ENCODE measurements at places on chromosomes 11 and 22. TPM values are rescaled to one million over a fixed set of nuclear protein-coding genes. Genes with fewer than 3 reads are reported as not detected.

KRTAP5-11 gene
- total RNA-seq = 2.2 TPM

HPX gene
- 1.9 TPM for total RNA-seq

OR52A1 gene
- total RNA-seq = not detected

OR8D4 gene
- total RNA-seq = 0.30 TPM

MISFA gene
- total RNA-seq = 2.6 TPM

CCDC83 gene
- total RNA-seq = not detected

All from skin of body (tissue), 3 donors.